NCI-H82 (cell line): ENCODE measurements at places on chromosomes 16 and 17.
A peak's percentile ranks its signal among the peaks of the same experiment; 100 is the strongest.

GRCh38 chr17:58513267-58513964, 1.0 kb downstream of the MTMR4 start:
- DNase-seq, result peak; percentile 79

DNA sequence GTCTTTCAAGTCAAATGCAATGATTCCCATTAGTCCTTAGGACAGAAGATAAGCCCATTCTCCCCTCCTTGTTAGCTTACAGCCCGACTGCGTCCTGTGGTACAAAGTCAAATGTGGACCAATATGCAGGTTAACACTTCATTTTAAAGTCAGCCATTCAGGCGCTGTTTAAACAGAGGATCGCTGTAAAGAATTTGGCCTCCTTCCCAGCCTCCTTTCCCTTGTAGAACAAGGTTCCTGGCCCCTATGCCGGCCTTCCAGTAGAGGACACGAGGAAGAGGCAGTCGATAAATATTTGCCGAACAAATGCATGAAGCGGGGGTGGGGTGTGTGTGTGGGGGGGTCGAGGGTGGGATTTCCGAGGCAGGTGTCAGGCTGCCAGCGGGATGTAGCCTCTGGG, 4.3 kb downstream of the SDK2 start:
- DNase-seq, result no peak

DNA sequence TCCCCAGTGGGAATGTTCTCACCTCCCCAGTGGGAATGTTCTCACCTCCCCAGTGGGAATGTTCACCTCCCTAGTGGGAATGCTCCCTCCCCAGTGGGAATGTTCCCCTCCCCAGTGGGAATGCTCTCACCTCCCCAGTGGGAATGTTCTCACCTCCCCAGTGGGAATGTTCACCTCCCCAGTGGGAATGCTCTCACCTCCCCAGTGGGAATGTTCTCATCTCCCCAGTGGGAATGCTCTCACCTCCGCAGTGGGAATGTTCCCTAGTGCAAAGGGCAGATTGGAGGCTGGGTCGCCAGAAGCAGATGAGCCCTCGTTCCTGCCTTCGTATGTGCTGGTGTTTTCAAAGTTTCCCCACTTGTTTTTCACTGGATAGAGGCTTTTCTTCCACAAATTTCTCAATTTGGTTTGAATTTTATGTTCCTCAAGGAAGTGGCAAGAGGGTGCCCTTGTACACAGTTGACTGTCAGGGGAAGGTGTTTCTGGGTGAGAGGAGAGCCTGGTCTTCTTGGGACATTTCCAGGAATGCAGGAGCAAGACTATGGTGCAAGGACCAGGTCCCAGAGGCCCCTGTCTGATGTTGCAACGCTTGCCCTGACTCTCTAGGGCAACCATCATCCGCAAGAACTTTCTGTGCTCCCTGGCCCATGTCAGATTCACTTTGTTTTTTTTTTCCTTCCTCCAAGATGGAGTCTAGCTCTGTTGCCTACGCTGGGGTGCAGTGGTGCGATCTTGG, 34.0 kb downstream of the TRARG1 start:
- no peak for DNase-seq

DNA sequence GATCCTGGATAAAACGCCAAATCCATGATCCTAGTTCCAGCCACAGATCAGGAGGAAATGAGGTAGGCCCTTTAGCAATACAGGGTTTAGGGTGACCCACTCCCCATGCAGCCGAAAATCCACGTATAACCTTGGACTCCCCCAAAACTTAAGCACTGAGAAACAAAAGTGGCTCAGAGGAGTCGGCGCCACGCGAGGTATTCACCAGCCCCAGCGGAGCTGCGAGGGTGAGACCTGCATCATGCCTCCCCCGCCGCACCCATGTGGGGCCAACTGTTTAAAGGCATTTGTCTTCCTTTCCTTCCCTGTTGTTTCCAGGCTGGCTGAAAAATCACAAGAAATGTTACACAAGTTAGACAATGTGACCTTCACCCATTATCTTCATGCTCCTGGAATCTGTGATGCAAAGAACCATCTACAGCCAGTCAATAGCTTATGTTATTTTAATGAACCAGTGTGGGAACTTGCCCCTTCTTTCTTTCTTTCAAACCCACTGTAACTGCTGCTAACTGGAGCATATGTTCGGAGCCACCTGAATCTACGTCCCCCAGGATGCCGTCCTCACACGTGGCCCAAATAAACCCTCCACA, 98.2 kb upstream of the METRNL start:
- no peak for DNase-seq

DNA sequence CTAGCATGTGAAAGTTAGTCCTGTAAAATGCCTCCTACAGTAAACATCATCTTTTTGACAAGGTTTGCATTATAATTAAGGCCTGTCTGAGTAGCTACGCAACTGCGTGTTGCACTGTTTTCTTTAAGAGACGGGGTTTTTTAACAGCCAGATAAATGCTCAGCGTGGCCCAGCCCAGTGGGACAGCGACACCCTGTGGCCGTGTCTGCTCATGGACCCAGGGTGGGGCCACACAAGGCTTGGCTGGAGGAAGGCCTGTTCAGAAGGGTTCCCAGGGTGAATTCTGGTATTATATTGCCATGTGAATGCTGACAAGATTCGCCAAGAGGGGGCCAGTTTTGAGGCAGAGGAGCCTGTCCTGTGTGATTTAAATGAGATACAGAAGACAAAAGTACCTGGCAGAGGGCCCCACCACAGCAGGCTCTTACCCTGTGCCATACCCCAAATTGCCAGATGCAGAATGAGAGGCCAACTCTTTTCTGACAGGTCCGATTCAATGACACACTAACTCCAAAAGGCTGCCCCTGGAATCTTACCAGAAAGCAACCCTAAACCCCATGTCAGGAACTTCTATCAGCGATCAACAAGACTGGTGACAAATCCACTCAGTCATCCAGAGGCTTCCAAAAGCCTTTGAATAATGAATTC, 65.9 kb upstream of the IRX6 start:
- DNase-seq, result peak; percentile 73

GRCh38 chr17:2433696-2434095, 32.8 kb upstream of the MNT start:
- DNase-seq, result no peak

DNA sequence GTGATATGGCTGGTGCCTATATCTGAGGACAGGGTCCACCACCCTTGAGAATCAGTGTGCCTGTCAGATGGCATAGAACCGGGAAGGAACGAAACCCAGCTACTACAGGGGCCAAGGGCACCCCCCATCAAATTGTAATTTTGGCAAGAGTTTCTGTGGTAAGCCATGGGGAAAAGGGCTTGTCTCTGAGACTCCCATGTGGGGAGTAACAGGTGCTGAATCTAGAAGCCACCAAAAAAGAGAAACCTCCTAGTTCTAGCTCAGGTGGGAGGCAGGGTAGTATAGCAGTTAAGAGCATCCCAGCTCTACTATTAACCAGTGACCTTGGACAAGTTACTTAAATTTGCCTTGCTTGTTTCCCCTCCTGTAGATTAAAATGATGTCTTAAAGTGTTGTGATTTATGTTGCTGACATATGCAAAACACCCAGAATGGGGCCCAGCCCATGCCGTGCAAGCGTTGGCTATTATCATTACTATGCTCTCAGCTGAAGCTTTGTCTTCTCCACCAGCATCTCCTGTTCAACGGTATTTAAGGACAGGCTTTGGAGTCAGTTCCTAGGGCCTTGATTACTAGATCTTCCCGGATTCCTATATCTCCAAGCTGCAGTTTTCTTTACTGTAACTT, 210.7 kb upstream of the NLRP1 start:
- no peak for DNase-seq

GRCh38 chr17:6786618-6787017, 10.6 kb downstream of the FBXO39 start:
- no peak for DNase-seq

DNA sequence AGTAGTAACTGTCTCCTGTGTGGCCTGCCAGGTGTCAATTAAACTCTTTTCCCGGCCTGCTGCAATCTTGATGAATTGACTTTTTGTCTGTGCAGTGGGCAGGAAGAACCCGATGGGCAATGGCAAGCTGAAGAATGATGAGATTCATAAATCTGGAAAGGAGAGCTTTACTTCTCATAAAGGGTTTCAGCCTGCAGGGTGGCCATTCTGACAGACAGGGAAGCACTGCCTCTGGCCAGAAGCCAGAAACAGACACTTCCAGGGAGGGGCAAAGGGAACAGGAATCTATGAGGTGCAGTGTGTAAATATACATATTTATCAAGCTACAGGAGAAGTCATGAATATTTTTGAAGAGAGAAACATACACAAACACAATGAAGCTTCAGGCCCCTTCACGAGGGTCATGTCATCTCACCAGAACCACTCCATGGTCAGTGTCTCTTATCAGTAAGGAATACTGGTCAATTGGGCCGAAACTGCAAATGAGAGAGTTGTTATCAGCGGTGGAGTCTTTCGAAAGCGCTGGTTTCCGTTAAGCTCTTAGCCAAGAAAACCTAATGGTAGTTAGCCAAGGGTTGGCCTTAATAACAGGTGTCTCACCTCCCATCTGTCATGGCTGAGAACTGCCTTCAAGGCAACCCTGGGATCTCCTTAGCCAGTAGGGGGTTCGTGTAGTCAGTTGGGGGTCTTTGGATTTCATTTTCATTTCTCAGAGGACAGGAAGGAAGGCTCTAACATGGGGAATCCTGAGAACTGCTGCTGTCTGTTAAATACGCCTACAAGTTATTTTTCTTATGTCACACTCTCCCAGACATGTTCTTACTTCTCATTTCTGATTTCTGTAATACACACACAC, 1.2 kb upstream of the NARF start:
- DNase-seq, result peak; percentile 53

GRCh38 chr16:31529108-31529936, 1.6 kb downstream of the AHSP start:
- no peak for DNase-seq

DNA sequence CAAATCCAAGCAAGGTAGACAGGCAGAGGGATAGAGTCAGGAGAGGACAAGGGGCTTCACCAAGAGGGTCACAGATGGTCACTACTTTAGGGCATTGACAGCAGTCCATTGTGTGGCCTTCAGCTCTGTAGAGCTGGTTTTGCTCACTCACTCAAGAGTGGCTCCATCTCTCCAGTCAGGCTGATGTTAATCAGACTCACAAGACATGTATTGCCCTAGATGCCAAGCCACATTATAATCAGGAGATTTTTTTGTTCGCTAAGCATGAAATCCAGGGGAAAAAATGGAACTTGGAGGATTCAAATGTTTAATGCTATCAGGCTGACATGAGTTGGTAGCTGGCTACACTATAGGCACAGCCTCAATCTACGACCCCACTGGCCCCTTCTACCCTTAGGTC, 32.5 kb downstream of the CD300LF start:
- no peak for DNase-seq

DNA sequence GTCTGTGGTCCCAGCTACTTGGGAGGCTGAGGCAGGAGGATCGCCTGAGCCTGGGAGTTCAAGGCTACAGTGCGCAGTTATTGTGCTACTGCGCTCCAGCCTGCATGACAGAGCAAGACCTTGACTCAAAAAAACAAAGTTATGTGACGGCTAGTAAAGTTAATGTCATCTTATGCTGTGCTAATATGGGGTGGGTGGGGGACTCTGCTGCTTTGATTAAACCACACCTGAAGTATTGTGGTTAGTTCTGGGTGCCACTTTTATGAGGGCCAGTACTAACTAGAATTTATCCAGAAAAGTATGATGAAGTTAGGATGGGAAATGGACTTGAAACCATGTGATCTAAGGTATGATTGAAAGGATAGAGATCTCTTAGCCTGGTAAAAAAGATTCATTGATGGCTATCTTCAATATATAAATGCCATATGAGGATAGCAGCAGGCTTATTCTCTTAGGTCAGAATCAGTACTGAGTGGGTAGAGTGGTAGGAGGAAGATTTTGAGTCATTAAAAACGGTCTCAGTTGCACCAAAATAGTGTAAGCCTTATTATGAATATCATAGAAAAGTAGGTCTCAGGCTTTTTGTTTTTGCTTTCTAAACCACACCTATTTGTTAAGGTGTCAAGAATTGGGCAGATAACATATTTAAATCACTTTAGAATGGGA, 5.6 kb downstream of the WSB1 start:
- DNase-seq, result no peak

DNA sequence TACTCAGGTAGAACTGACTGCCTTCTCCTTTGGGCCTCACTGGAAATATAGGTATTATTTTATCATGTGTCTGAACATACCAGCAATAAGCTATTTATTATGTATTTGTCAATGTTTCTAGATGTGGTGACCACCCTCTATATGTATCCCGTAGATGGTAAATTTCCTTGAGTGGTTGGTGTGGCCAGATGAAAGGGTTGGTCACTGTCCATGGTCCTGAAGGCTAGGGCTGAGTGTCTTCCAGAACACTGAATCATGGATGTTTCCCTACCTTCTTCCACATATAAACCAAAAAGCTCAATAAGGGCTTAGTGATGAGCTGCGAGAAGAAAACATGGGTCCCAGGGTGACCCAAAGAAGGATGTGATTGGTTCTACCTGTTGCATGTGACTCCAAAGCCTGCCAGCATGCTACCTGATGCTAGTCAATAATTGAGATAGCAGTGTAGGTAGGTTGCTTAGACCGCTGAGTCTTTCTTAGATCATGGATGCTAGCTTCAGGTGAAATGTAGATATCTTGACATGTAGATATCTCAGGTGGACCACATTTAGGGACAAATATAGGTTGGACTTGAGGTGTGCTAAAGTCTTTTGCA, 150.3 kb downstream of the ASIC2 start:
- DNase-seq, result no peak

DNA sequence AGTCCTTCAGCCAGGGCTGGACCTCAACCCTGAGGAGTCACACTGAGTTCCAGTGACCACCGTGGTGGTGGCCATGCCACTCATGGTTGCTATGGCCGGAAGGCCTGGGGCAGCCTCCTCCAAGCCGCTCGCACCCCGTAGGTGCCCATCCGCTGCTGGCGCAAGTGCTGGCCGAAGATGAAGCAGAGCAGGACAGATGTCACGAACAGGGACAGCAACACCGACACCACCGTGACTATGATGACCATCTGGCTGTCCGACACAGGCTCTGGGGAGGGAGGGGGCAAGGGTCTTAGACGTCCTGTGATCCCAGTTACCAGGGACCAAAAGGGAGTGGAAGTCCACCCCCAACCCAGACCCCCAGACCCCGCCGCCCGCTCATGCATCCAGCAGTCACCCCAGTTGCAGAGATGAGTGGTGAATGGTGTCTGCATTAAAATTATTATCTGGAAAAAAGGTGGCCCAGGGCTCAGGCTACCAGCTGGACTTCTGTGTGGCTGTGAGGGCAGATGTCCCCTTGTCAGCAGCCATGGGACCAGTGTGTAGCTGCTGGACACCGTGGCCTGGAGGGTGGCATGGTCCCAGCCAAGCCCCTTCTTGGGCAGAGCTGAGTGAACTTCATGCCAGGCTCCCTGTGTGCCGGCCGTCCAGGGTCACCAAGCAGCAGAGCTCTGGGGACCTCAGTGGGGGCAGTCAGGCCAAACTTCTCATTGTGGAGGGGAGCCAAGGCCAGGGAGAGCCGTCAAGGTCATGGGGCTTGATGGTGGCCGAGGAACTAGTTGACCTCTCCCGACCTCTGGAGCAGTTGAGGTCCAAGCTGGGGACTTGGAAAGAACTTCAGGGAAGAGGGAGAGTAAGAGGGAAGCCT, 4.7 kb downstream of the PRR29 start:
- DNase-seq, result no peak

- DNase-seq, result no peak
Measured at GRCh38 chr17:32227910-32228309, 37.7 kb upstream of the RHBDL3 start.
